ENCODE measurements at places on chromosomes 7 and 10.

GRCh38 chr7:92504563-92504962 lies 23.8 kb downstream of the PEX1 start:
- no peak for DNase-seq

GRCh38 chr7:67637023-67637358 lies 640.4 kb downstream of the TYW1 start:
- DNase-seq = no peak

DNA sequence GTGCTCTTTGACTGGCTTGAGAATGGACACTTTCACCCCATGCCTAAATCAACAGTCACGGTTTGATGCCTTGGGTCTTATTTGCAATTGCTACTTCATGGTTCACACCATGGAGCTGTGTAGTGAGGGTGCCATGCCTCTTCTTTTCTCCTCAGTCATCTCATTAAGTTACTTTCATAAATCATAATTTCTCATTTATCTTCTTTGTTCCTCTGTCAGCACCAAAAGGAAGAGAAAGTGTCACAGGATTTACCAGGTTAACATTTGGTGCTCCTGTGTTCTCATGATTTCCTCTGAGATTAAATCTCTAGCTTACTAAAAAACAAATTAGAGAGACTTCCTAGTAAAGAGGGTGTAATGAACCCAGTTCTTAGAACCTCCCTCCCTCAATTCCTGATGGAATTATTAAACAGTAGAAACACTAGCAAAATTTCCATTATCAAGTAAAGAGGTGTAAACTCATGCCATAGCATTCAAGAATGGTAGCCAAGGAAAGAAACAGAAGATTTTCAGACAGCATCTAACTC lies 75.7 kb downstream of the RAMP3 start:
- no peak for DNase-seq

DNA sequence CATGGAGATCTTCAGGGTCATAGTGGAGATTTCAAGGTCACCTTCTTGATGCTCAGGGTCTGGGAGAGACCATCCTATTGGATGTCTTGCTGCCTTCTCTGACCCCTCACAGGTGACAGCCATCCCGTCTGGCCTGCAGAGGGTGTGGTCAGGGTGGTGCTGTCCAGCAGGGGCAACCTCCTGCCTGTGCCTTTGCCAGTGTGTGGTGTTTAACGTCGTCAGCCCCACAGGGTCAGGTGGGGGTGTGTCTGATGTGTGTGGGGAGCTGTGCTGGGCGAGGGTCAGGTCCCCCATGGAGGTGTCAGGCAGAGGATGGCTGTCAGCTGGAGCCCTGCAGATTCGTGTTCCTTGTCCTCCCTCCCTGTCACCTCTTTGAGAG lies 16.5 kb downstream of the ADCY1 start:
- no peak for DNase-seq

DNA sequence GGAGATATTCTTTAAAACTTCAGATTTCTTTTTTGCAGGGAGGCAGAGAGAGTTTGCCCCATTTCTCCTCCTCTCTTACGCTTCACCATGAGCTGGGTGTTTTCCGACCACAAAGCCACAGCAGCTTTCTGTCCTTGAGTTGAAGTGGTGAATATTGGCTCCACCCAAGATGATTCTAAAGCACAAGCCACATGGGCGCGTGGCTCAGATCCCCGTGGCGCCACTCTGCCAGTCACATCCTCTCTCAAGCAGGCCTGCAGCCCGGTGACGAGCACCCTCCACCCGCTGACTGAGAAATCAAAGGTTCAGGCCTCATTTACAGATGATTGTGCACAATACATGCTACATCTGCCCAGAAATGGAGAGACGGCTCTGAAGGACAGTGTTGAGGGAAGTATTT lies 27.6 kb upstream of the RNF32 start:
- DNase-seq = peak; percentile 45

- DNase-seq = no peak
Observed at GRCh38 chr10:119198438-119198837, 8.9 kb upstream of the GRK5 start.

DNA sequence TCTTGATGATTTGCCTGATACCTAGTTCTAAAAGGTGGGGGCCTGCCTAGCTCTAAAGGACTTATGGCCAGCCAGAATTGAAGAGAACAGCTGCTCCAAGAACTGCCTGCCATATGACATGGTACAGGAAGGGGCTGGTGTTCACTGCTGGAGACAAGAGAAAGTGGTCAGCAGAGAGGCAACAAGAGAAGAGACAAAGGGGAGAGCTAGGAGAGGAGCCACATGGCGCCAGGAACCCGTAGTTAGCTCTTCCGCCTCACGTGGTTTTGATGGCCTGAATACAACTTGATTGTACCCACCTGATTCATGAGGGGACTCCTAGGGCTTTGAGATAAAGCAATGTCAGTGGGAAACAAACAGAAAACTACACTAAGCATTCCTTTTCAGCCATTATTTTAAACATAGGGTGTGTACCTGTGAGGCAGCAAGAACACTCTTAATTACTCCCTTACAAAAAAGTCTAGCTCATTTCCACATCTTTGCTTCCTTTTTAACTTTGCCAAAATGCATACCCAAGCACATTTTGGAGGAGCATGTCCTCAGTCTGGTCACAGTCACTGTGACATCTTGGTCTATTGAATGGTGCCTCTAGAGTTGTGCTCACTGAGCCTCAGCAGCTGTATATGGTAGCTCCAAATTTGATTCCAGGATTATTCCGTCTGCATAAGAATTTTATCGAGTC lies 71.6 kb downstream of the CCDC71L start:
- no peak for DNase-seq

- DNase-seq = no peak
Observed at GRCh38 chr10:114761205-114762193, 60.1 kb upstream of the FHIP2A start.

GRCh38 chr7:88522771-88523293 lies 216.1 kb upstream of the STEAP4 start:
- no peak for DNase-seq

DNA sequence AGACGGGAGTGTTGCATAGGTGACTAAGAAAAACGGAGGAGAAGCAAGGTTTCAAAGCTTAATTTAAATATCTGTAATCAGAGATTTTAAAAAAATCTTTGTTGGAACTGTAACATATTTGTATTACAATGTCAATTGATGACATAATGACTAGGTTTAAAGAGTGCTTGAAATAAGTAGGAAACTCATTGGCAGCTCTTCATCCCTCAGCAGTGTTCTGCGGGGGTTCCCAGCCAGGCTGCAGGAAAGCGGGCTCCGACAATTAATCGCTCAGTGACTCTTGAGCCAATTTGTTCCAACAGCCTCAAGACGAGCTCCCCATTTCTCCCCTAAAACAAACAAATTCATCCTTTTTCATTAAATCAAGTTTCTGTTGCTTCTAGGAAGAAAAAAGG lies 22.6 kb downstream of the CPXM2 start:
- no peak for DNase-seq

- DNase-seq = no peak
Observed at GRCh38 chr7:77413128-77413527, 3.0 kb downstream of the GSAP start.

DNA sequence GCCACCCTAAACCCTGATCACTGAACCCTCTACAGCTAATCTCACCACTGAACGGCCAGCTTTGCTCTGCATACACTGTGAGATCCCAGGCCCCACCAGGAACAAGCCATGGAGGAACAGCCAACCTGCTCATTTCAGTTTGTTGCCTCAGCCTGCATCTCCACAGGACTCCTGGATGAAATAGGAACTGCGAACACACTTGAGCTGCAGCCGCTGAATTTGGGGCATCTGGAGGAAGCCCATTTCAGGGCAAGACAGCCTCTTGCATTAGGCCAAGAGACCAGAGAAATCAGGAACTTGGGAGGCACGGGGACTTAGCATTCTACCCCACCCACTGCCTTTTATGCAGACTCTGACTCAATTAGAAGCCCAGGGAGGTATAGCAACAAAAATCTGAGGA lies 14.5 kb upstream of the EGR2 start:
- no peak for DNase-seq

DNA sequence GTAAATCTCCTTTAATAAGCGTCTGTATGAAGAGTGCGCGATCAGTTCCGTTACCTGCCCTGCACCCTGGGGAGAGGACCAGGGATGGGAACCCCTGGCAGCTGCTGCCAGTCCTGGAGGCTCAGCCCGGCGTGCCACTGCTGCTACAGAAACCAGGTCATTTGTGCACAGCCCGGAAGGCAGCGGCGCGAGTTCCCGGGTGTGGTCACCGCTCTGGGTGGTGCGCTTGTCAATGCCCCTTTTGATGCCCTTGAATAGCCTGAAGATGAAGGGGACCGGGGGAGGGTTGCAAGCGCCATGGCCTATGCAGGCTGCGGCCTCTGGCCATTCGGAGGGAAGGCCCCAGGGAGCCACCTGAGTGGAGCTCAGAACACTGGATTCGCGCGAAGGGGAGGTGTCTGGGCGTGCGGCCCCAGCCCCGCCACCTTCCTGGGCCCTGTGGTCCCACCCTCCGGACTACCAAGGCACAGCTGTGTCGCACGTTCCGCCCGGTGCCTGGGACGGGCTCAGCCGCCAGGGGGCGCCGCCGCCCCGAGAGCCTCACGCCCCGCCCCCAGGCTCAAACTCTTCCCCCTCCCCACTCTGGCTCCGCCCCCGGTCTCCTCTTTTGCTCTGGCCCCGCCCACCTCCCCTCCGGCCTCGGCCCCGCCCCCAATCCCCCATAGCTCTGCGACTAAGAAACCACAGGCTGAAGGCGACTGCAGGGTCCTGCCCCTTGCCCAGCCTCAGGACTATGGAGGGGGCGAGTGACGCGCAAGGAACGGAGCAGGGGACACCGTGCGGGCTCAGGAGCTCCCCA lies 16.5 kb downstream of the AP5Z1 start:
- DNase-seq = peak; percentile 69

- no peak for DNase-seq
Observed at GRCh38 chr10:11600280-11600679, 11.2 kb downstream of the USP6NL start.

DNA sequence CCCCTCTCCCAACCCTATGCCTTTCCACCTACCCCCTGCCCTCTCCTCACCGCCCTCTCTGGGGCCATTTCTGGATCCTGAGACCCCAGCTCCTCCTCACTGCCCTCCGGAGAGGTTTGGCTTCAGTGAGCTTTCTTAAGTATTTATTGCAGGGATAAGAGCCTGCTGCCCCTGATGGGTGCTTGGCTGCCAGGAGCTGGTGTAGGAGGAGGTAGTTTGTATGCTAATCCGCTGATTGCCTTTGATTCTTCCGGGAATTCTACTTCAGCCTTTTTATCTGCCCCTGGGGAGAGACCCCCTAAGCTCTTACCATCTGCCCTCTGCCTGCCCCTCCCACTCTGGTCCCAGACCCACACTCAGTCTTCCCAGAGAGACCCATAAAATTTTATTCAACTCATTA lies 263.5 kb upstream of the PODXL start:
- no peak for DNase-seq

- no peak for DNase-seq
Observed at GRCh38 chr10:122243550-122243949, 27.5 kb upstream of the BTBD16 start.

DNA sequence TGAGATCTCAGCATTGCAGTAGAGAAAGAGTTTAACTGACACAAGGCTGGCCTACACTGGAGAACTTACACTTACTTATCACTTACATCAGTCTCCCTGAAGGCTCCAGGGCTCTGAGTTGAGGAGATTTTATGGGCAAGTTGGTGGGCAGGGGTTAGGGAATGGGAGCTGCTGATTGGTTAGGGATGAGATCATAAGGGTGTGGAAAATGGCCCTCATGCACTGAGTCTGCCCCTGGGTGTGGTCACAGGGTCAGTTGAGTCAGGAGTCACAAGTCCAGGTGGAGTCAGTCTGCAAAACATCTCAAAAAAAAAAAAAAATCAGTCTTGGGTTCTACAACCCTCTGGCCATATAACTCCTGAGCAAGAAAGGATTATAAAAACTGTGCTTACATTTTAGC lies 60.5 kb downstream of the PPP1R17 start:
- no peak for DNase-seq

DNA sequence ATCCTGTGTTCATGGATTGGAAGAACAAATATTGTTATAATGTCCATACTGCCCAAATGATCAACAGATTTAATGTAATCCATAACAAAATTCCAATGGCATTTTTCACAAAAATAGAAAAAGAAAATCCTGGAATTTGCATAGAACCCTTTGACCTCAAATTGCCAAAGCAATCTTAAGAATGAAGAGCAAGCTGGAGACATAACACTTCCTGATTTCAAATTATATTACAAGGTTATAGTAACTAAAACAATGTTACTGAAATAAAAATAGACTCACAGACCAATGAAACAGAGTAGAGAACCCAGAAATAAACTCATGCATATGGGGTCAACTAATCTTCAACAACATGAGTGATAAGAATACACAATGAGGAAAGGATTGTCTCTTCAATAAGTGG lies 302.5 kb downstream of the PHTF2 start:
- no peak for DNase-seq

DNA sequence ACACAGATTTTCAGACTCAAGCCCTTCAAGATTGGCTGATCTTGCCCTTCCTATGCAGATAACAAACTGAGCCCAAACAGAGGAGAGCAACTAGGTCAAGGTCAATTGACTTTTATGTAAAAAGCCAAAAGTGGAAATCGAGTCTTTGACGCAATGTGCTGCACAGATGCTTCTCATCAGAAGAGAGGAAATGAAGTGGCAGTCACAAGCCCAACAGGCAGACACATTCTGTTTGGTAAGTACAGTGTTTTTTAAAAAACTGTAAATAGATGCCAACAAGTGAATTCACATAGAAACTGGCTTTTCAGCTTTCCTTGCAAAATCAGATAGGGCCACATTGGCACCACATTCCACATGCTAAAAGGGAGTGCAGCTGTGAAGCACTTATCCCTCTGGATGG lies 606.6 kb downstream of the KCNMA1 start:
- DNase-seq = no peak

DNA sequence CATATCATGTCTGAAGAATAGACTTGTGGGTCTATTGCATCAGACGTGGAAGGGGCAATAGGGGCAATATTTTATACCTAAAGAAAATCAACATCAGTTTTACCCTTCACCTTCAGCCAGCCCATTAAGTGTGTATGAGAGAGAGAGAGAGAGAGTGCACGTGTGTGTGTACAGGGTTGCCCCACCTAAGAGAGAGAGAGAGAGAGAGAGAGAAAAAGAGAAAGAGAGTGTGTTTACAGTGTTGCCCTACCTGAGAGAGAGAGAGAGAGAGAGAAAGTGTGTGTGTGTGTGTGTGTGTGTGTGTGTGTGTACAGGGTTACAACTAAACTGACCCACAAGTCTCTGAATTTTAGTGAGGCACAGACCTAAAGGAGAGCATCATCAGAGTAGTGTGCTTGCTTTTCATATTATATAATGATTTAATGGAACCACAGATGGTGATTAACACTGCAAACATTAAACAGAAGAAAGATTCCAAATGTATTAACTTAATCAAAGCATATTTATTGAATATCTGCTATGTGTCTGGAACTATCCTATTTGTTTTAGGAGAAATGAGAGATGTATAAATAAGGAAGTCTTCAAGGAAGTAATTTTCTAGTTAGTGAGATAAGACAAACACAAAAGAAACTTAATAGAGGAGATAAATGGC lies 66.8 kb downstream of the CD36 start:
- DNase-seq = no peak

DNA sequence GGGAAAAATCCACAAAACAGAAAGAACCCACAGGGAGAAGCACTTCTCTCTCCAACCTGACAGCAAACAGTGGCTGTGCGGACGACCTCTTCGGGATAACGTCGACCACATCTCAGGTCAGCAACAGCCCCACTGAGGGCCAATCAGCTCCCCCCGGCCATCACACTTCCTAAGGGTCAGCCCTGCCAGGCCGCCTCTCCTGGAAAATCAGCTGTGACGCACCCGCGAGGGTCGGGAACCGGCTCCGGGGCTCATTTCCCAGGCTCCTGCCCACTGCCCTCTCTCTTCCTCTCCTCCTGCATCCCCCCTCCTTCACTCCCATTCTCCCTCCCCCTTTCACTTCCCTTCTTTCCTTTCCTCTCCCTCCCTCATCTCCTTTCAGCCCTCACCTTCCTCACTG lies 118.3 kb downstream of the DIP2C start:
- no peak for DNase-seq
